ENCODE measurements at places on chromosomes 7 and 10.

- DNase-seq: no peak
These were observed 83.6 kb downstream of the RNF216 start for GRCh38 chr7:5697754-5698424.

GRCh38 chr7:64184376-64184775, 22.6 kb upstream of the ZNF735 start:
- no peak for DNase-seq

- DNase-seq: no peak
These were observed 6.0 kb downstream of the AKR1B10 start for GRCh38 chr7:134533288-134533771.

GRCh38 chr10:75226656-75227055, 9.1 kb downstream of the COMTD1 start:
- no peak for DNase-seq

- DNase-seq: peak; percentile 47
These were observed 218.6 kb upstream of the FZD1 start for GRCh38 chr7:91045606-91046005.

DNA sequence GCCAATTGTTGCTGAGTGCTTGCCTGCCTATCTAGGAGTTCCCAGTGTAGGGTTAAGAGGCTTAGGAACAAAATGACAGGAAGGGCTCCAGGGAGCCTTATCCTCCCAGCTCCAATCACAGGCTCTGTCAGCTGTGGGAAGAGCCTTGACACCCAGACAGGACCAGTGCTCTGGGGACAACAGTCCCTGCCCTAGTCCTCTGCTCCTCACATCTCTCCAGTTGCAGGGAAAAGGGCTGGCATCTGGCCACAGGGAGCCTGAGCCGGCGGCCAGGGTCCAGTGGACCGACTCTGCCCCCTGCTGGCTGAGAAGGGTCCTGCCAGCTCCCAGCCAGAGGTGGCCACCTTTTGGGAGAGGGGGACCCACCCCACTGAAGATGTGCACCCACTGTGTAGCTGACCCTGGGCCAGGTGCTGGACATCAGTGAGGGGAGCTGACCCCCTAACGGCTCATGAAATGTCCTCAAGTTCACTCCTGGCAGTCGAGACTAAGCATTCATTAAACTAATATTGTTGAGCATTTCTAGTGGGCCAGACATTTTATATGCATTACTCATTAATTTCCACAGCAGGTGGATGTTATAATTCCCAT, 17.6 kb downstream of the DNAJB12 start:
- no peak for DNase-seq

- DNase-seq: no peak
These were observed 351.8 kb upstream of the ETV1 start for GRCh38 chr7:14341200-14341775.

DNA sequence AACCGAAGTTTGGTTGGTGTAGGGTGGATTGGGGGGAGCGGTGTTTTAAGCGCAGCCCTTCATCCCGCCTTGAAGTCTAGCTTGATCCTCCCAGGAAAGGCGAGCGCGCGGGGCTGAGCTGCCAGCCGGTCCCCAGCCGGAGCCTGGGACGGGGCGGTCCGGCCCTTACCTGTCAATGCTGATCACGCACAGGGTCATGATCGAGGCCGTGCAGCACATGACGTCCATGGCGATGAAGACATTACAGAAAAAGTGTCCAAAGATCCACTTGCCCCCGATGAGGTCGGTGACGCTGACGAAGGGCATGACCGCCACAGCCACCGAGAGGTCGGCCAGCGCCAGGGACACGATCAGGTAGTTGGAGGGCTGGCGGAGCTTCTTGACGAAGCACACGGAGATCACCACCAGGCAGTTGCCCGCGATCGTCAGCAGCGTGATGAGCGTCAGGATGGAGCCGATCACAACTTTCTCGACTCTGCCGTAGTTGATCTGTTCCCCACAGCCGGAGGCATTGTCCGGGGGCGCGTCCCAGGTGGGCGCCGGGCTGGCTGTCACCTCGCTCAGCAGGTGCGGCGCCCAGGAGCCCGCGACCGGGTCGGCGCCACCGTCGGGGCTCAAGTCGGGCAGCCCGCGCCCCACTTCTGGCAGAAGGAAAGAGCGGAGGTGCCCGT, 740 bp downstream of the HTR7 start:
- DNase-seq: no peak

DNA sequence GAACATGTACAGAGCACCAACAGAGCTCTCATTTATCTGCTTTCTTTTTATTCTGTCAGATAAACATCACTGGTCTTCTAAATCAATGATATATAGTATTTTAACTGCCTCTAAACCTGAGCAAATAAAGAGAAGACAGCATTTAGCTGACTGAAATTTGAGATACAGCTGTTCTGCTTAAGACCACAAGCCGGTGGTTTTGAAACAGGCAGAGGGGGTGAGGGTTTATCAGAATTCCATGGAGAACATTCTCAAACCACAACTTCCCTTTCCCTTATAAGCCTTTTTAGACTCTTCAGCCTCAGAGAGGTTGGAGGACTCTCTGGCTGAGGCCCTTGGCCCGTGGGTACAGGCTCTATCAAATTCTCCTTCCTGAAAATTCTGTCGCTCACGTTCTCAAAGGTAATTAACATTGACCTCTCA, 87.4 kb upstream of the RSU1 start:
- no peak for DNase-seq

GRCh38 chr7:18555968-18556367, 60.4 kb downstream of the HDAC9 start:
- DNase-seq: no peak

DNA sequence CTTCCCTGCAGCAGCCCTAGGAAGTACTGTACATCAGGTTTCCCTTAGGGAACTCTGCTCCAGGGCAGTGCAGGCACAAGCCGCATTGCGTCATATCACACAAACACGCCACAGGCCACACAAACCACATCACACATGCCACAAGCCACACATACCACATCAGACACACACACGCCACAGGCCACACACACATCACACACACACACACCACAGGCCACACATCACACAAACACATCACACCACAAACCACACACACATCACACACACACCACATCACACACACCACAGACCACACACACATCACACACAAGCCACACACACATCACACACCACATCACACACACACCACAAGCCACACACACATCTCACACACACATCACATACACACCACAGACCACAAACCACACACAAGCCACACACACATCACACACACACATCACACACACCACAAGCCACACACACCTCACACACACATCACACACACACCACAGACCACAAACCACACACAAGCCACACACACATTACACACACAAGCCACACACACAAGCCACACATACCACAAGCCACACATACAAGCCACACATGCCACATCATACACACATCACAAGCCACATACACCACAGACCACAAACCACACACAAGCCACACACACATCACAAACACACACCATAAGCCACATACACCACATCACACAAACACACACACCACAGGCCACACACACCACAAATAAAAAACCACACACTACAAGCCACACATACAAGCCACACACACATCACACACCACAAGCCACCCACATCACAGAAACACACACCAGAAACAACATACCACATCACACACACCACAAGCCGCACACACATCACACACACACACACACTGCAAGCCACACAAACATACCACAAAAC, 53.4 kb downstream of the TMEM209 start:
- no peak for DNase-seq

- DNase-seq: no peak
These were observed 20.9 kb upstream of the SMC3 start for GRCh38 chr10:110546499-110547110.

DNA sequence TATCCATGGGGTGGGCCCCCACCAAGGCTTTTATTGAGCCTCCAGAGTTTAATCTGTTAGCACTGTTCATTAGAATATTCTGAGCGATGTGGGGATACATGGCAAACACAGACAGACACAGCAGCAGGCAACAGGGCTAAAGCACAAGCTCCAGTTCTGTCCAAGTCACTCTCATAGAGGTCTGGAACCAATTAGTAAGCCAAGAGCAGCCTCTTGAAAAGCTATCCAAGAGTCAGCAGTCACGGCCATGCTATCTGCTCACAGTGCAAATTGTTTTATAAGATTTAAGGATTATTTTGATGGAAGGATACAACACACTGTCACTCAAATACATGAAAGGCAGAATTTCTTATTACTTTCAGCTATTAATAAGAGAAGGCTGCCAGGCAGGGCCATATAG, 86.4 kb upstream of the DGKB start:
- DNase-seq: peak; percentile 32

GRCh38 chr7:44460325-44460724, 30.1 kb downstream of the NUDCD3 start:
- DNase-seq: no peak

DNA sequence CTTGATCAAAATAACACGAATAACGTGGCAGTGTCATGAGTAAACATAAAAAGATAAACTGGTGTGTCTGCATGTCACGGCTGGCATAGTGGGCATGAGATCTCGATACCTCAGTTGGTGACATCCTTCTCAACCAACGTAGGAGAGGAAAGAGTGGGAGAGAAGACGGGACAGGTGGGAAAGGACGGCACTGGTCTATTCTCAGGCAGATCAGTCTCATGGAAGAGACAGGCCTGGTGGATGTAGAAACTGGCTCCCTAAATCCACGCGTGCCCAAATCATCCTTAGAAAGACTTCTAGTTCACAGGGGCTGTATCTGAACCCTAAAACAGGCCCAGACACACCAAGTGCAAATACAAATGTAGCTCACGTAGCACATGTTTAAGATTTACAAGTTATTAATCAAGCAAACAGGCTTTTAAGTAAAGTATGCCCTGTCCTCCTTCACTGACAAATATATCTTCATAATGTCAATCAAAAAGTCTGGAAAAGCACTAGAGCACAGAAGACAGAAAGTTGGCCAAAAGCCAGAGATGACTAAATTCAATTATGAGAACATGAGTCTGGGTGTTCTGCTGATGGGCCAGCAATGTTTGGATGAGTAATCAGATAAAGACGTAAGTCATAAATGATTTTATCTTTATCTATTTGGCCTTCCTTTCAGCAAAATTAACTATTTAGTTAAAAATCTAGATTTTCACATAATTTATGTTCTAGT, 56.3 kb downstream of the SFMBT2 start:
- DNase-seq: no peak

GRCh38 chr10:1253523-1254353, 197.6 kb downstream of the WDR37 start:
- DNase-seq: no peak

DNA sequence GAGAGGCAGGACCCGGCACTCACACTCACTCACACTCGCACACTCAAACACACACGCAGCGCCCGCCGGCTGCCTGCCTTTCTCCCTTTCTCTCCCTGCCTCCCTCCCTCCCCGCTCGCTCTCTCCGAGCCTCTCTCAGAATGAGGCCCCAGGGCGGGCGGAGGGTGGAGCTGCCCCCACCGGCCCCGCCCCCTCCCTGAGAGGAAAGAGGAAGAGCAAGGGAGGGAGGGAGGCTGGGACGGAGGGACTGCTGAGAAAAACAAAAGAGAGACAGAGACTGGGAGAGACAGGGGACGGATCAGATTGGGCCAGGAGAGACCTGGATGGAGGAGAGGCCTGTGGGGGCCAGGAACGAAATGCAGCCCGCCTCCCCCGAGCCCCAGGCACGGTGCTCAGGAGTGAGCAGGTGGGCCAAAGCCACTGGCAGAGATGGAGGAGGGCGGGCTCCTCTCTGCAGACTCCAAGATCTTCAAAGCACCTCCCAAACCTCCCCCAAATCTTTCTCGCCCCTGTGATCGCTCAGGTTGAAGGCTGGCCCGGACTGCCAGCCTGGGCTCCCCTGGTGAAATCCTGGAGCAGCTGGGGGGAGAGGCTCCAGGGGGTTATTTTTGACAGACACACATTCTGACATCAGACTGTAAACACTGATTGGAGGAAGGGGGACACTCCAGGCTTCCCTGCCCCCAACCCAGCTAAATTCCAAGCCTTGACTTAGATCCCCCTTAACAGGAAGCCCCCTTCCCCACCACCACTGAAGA, 5.1 kb downstream of the LDB1 start:
- DNase-seq: no peak

DNA sequence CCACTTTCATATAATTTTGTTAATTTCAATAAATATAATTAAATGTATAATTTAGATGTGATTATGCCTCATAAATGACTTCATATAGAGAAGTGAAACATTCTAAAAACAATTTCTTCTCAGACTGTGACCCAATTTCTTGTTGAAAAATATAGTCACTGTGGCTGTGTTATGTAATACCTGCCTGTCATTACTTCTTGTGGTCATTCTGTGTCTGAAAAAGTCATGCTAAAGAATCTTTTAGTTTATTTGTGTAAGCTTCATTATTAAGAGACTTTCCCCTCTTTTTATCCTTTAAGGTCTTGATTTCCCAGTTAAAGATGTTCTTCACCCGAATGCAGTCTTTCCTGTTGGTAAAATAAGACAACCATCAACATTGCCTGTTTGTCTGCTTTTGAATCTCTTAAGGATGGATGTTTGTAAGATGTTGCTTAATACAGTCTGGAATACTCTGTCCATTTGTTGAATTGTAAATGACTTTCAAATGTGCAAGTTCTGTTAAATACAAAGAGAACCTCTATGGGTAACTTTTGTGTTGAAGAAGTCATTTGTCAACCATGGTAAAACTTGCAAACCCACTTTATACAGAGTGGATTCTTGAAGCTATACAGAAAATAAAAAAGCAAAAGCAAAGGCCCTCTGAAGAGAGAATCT, 16.0 kb downstream of the KAT6B start:
- DNase-seq: no peak

DNA sequence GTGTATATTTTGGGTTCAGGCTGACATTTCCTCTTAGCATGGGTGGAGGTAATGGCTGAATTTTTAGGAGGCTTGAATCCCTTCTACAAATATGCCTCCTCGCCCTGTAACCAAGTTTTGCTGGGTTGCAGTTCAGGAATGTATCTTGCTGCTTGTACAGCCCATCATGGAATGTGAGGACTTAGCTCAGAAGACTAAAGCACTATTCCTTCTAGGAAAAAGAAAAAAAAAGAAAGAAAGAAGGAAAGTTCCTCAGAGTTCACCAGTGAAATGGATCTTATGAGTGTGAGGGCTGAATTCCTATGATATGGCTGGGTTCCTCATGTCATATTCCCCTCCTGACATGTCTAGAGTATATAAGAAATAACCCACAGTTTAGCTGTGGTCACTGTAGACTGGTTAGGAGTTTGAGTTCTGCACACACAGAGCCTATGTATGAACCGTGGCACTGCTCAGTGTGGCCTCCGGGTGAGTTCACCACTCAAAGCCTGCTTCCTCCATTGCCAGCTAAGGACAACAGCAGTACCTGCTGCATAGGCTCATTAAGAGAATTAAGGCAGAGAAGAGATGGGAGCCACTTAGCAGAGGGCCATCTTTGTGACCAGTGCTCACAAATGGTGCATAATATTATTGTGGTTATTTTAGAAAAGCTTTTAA, 114.0 kb downstream of the TACC2 start:
- DNase-seq: no peak
